T-helper 22 cell (primary cell): ENCODE measurements at places on chromosomes 3 and 15.

- DNase-seq = no peak
Observed at GRCh38 chr15:65885668-65886218, 16.5 kb downstream of the RAB11A start.

DNA sequence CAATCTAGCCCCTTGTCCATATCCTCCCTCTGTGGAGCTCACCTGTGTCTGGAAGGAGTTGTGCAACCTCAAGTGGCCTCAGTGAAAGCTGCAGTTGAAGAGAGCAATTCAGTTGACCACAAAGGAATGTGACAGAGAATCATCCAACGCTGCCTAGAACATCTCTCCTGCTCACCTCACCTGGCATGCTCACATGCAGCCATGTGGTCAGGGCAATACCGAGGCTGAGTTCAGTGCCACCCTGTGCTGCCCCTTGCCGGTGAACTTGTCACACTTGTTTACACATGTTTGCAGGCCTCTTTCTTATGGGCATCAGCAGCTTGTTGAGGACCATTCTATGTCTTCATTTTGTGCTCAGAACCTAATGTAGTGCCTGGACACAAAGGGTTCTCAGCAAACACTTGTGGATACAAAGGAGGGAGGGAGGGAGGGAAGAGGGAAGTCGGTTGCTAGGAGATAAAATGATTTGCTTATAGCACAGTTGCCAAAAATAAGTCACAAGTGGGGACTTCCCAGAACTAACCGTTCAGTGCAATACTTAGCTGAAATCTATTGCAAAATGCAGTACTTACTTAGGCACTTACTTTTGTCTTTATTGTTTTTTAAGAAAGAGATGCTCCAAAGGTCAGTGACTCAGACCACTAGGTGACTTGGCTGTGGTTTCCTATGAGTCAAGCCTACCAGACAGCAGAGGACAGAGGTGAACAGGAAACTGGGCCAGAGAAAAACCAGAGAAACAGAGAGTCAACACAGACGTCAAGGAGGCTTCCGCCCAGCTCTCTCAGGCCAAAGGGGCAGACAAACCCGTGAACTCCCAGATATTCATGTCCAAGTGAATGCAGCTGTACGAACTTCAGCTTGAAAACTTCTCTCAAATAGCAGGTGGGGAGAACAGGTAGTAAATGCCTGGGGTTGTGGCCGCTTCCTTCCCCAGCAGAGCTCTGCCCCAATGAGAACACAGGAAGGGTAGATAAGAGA lies 227.8 kb upstream of the CTNNB1 start:
- DNase-seq = no peak

DNA sequence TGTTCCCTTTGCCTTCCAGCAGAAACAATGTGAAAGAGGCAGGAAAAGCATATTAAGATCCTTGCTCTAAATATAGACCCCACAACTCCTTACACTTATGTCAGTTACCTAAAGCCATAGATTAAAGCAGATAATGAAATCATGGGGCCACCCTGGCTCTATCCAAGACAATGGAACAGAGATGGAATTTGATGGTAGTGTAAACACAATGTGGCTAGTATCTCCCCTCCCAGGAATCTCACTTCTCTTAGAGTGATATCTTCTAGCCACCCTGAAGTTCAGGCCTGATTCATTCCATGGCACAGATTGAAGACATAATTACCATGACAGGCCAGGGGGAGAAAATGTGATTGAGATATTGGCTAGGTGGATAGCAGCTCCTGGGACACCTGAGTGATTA lies 32.6 kb downstream of the GALNT15 start:
- no peak for DNase-seq

- no peak for DNase-seq
Observed at GRCh38 chr3:119557877-119558269, 1.5 kb downstream of the CD80 start.

- DNase-seq = no peak
Observed at GRCh38 chr3:193342551-193342950, 36.0 kb downstream of the ATP13A5 start.

DNA sequence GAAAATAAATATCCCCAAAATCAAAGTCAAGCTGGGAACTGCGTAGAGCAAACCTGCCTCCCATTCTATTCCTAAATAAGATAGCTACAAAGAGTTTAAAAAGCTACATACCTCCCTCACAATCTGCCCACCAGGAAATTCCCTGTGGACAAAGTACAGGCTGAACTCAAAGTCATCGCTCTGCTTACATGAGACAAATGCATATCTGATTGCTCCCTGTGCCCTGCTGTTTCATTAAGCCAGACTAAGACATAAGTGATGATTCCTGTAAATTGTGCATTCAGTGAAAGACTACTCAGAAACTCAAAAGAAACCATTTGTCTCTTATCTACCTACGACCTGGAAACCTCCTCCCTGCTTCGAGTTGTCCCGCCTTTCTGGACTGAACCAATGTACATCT lies 28.5 kb upstream of the EIF4A2 start:
- no peak for DNase-seq

DNA sequence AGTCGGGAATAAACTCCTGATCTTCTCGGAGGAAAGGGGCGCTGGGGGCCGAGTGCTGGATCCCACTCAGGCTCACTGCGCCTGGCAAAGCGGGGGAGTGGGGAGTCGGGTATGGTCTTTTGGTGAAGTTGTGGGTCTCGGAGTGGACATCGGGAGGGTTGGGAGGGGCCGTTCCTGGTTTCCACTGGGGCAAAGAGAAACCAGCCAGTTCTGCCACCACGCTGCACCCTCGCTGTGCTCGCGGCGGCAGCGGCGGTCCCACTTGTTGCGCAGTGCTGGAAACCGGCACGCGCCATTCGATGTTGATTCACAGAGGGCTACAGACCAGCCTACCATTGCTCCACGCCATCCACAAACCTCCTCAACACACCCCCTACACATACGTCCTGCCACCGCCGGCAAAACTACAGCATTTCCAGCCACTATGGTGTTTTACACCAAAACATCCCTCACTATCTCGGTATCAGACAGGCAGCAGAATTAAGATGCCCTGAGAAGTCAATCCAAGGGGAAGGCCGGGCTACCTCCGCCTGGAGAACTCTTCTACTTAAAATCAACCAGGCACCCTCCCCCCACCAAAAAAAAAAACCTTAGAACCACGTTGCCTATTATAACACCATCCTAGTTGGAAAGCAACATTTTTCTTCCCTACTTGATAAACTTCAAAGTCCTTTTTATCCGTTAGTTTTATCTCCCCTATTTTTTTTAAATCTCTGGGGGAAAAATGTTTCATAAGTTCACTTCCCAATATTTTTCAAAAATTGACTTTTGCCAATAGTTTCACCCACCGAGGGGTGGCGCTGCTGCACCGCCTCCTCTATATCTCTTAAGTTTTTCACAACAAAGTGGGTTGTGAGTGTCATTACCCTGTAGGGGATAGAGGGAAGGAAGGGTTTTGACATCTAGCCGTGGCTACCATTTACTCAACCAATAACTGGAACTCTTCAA lies 3.6 kb downstream of the BCL6 start:
- no peak for DNase-seq

DNA sequence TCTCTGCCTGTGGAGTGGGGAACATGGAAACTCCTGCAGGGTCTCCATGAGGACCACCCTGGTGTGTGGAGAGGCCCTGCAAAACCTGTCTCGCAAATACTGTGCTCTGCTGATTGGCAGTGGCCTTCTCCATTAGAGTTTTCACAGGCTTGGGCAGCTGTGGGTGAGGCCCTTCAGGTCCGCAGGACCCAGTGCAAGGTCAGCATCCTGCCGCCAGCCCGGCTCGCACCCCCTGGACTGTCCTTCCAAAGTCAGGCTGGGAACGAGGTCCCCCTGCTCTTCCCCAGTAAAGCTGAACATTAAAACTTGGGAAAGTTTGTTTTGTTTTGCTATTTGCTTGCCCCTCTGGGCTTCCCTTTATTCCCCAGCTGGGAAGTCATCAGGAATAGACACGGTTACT lies 85.0 kb upstream of the PLXNA1 start:
- DNase-seq = no peak

DNA sequence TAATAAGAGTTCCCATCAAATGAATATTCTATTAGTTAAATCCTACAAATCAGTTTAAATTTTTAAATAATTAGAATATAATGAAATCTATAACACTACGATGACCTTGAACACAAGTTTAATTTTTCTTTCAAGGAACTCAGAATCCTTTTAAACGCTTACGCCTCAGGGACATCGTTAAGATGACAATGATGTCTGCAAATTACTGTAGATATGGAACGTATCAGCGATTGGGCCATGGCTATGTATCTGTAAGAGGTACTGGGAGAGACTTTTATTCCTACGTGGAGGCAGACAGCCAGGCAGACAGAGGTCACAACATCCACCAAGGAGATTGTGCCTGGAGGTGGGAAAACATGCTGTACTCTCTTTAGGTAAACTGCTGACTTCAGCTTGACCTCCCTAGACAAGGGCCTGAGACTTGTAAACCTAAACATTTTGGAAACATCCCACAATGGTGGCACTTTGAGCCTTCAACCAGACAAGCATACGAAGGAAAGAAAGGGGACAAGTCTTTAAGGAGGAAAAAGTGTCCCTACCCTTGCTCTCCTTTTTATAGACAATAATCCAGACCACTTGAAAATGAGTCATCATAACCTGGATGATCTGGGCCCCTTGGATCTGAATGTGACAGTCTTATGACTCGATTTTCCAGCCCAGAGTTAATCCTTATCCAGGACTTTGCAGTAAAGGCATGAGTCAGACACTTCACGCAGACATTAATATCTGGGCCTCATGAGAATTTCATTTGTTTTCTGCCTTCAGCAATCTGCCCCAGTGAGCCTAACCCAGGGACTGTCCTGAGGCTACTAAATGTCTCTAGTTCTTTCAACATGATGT lies 6.8 kb upstream of the LDHAL6B start:
- no peak for DNase-seq

DNA sequence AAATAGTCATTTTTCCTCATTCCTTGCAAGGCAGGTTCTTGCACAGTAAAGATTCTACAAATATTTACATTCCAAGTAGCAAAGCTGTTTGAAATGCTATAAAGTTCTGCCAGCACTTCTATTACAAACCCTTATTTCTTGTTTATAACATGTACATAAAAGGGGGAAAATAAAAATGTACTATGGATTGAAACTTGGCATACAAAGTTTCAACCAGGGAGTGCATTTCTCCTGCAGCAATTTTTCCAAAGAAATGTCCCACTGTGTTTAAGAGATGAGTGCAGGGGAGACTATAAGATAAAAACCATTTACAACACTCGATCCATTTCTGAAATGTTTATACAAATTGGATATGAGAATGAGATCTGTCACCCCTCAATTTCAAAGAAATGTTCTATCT lies 3.3 kb downstream of the CNTN3 start:
- DNase-seq = no peak

DNA sequence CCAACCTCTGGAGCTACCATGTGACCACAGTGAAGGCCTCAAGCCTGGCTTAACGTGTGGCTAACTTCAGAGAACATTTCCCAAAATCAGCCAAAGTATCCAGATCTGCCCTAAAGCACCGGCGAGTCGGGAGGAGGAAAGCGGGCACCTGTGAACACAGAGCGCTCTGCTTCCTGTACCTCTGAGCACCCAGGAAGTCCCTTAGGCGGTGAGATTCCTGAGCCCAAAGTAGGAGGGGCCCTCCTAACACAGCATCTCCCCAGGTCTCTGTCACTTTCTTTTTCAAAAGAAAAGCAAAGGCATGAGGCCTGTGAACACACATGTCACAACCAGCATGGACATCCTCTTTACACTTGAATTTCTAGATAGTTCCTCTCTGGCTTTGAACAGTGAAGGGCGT lies 944 bp upstream of the EIF4E3 start:
- peak; percentile 48 for DNase-seq
